T-cell (primary cell): ENCODE measurements at places on chromosomes 3 and 15. TPM values are rescaled to one million over a fixed set of nuclear protein-coding genes. Genes with fewer than 3 reads are reported as not detected.
A peak's percentile ranks its signal among the peaks of the same experiment; 100 is the strongest.

VGLL3 gene
- 0.20 TPM for total RNA-seq

PTH1R gene
- total RNA-seq, result not detected

FBLN2 gene
- 5.7 TPM for total RNA-seq

LXN gene
- total RNA-seq, result 6.7 TPM

SERPINI2 gene
- total RNA-seq, result 0.41 TPM

PFKFB4 gene
- total RNA-seq, result 1.8 TPM

COPG1 gene
- 116 TPM for total RNA-seq

C3orf85 gene
- not detected for total RNA-seq

SPINT1 gene
- 3.7 TPM for total RNA-seq

GRCh38 chr3:150666167-150666566, 37.6 kb downstream of the ERICH6 start:
- peaks cover 3% of the 10 kb centered on the region for H3K27me3 ChIP-seq
- H3K4me3 ChIP-seq, result no peak overlapping the region
- H3K4me1 ChIP-seq, result no peaks in the 10 kb centered on the region
- no peak for DNase-seq
- no peaks in the 10 kb centered on the region for H3K36me3 ChIP-seq
- no peak overlapping the region for H3K27ac ChIP-seq

- H3K27ac ChIP-seq, result peak overlapping the region; percentile 42
- peaks cover 28% of the 10 kb centered on the region for H3K4me1 ChIP-seq
- no peaks in the 10 kb centered on the region for H3K27me3 ChIP-seq
- DNase-seq, result peak; percentile 22
- no peaks in the 10 kb centered on the region for H3K36me3 ChIP-seq
Observed at GRCh38 chr3:156675830-156676767, 1.7 kb downstream of the TIPARP start.

DNA sequence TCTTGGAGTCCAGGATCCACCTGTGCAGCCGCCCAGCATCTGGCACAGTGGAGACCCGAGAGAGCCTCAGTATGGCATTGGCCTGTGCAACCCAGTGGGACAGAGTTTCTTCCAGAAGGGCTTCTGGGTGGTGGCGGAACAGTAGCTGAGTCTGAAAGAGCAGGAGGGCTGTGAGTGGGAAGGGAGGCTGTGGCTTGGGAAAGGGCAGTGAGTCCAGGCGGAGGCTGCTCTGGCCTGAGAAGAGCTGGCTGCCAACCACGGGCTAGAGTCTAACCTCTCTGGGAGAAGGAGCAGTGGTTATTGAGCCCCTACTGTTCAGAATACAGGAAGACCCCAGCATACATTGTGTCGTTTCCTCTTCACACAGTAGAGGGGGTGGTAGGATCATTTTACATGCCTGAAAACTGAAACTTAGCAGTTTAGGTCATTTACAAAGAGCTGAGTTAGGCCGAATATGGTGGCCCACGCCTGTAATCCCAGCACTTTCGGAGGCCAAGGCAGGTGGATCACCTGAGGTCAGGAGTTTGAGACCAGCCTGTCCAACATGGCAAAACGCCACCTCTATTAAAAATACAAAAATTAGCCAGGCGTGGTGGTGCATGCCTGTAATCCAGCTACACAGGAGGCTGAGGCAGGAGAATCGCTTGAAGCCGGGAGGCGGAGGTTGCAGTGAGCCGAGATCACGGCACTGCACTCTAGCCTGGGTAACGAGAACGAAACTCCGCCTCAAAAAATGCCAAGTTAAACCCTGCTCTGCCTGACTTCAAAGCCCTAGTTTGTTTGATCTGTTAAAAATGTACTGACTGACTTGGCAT, 3.2 kb downstream of the AEN start:
- H3K27ac ChIP-seq, result peak overlapping the region; percentile 91
- H3K4me1 ChIP-seq, result peaks cover 86% of the 10 kb centered on the region
- DNase-seq, result peak; percentile 54
- H3K4me3 ChIP-seq, result peak overlapping the region; percentile 27
- H3K36me3 ChIP-seq, result peaks cover 33% of the 10 kb centered on the region

DNA sequence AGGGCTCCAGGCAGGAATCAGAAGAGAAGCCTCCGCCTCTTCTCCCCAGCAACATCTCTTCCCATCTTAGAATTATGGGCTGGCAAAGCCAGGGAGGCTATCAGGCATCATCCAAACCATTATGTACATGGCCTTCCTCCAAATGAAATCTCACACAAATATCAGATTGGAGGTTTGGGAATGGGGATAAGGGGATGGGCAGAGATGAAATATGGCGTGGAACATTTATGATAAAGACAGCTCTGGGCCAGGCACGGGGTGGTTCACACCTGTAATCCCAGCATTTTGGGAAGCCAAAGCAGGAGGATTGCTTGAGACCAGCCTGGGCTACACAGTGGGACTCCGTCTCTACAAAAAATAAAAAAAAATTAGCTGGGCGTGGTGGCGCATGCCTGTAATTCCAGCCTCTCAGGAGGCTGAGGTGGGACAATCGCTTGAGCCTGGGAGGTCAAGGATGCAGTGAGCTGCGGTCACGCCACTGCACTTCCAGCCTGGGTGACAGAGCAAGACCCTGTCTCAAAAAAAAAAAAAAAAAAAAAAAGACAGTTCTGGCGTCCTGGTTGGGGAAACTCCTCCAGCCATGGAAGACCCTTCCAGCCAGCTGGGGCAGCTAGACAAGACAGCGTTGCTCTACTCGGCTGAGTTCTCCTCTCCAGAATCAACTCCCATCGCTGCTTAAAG, 36.6 kb downstream of the CPN2 start:
- H3K4me3 ChIP-seq, result no peak overlapping the region
- H3K36me3 ChIP-seq, result no peaks in the 10 kb centered on the region
- peaks cover 42% of the 10 kb centered on the region for H3K27me3 ChIP-seq
- peaks cover 17% of the 10 kb centered on the region for H3K4me1 ChIP-seq
- DNase-seq, result no peak
- no peak overlapping the region for H3K27ac ChIP-seq

DNA sequence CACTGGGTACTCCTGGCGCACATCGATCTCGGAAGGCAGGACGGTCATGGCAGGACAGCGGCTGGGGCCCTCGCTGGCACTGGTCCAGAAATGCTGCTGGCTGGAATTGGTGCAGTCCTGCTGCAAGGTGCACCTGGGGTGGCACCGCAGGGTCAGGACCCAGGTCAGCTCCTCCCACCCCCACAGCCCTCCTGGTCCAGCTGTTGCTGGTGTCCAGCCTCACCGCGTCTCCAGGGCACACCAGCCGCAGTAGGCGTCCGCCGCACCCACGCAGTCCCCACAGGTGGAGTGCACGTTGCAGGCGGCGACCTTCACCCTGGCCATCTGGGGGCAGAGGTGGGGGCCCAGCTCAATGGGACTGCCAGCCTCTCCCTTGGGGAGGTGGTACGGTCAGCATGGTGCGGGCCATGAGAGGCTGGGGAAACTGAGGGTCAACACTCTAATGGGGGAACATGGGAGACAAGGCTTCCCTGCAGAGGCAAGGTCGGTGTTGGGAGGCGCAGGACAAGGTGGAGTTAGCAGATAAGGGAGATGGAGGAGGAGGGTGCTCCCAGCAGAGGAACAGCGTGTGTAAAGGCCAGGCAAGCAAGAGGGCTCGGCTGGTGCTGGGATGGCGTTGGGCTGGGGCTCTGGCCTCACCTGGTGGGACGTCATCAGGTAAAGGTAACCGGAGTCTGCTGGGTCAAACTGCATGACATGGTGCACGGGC, 20.4 kb downstream of the PLXND1 start:
- DNase-seq, result no peak
- no peak overlapping the region for H3K4me3 ChIP-seq
- peaks cover 3% of the 10 kb centered on the region for H3K4me1 ChIP-seq
- H3K27ac ChIP-seq, result no peak overlapping the region
- H3K27me3 ChIP-seq, result no peaks in the 10 kb centered on the region

DNA sequence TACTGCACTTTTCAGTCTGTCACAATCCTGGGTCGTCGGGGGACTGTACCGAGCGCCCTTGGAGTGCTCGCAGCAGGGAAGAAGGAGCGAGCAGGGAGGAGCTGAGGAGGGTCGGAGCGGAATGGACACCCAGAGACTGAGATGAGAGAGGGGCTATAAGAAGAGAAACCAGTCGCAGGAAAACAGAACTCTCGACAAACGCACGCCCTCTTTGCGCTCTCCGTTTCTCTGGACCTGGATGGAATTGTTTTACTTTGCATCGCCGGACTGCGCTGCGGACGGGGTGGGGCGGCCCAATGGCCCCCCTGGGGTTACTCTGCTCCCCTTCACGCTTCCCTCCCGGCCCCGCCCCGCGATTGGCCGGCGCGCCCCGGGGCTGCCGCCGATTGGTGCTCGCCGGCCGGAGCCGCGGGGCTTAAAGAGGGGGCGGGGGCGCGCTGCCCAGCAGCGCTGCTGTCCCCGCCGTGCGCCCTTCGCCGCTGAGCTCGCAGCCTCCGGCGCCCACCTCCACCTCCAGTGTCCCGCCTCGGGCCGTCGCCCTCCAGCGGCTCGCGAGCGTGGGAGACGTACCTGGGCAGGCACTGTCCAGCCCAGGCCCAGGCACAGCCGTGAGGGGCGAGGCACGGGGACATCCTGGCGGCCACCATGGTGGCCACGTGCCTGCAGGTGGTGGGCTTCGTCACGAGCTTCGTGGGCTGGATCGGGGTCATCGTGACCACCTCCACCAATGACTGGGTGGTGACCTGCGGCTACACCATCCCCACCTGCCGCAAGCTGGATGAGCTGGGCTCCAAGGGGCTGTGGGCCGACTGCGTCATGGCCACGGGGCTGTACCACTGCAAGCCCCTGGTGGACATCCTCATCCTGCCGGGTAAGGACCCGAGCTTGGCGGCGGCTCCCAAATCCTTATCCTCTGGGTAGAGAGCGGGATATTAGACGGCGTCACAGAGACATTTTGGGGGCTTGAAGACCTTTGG, at the start of gene CLDN11:
TSS of gene CLDN11 (plus strand) at position 447 of the 977 bp plus-strand sequence. CDS start at position 646, 199 bp downstream.
- no peak within 1 kb of the TSS for H3K27ac ChIP-seq
- no peaks in the 10 kb centered on the region for H3K36me3 ChIP-seq
- peaks cover 40% of the 10 kb centered on the region for H3K27me3 ChIP-seq
- DNase-seq, result no peak

- peak overlapping the region; percentile 90 for H3K27ac ChIP-seq
- DNase-seq, result peak; percentile 15
- no peak overlapping the region for H3K4me3 ChIP-seq
- peaks cover 16% of the 10 kb centered on the region for H3K4me1 ChIP-seq
Observed at GRCh38 chr3:46097691-46098241, 70.5 kb upstream of the XCR1 start.

- H3K27ac ChIP-seq, result no peak overlapping the region
- no peaks in the 10 kb centered on the region for H3K27me3 ChIP-seq
- H3K36me3 ChIP-seq, result no peaks in the 10 kb centered on the region
- H3K4me1 ChIP-seq, result no peaks in the 10 kb centered on the region
Observed at GRCh38 chr15:67865331-67865730, 25.5 kb upstream of the RNU6-1 start.

DNA sequence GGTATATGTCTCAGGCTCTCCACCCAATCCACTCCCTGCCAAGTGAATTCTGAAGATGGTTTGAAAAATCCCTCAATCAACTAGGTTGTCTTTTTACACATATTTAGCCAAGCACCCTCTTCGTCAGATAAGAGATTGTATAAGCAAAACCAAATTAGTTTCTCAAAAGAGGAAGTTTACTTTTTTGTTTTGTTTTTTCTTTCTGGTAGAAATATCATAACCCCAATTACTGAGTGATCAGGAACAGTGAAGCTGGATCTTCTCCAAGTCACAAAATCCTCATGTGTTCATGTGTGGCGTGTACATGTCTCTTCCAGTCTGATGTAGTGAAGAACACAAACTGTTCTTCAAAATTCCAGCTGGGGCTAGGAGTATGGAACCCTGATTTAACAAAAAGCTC, 180.6 kb downstream of the FOXP1 start:
- H3K4me1 ChIP-seq, result peaks cover 24% of the 10 kb centered on the region
- no peak overlapping the region for H3K27ac ChIP-seq
- H3K27me3 ChIP-seq, result no peaks in the 10 kb centered on the region
- no peaks in the 10 kb centered on the region for H3K36me3 ChIP-seq

GRCh38 chr15:73584699-73585420, 48.3 kb downstream of the NPTN start:
- H3K4me3 ChIP-seq, result no peak overlapping the region
- H3K27me3 ChIP-seq, result no peaks in the 10 kb centered on the region
- peaks cover 71% of the 10 kb centered on the region for H3K36me3 ChIP-seq
- no peak for DNase-seq
- no peaks in the 10 kb centered on the region for H3K4me1 ChIP-seq

- no peaks in the 10 kb centered on the region for H3K27me3 ChIP-seq
- DNase-seq, result no peak
- no peaks in the 10 kb centered on the region for H3K36me3 ChIP-seq
Observed at GRCh38 chr3:144105542-144105941, 133.9 kb downstream of the DIPK2A start.

GRCh38 chr15:57395292-57395691, 19.0 kb downstream of the CGNL1 start:
- no peak overlapping the region for H3K27ac ChIP-seq
- no peaks in the 10 kb centered on the region for H3K27me3 ChIP-seq
- H3K36me3 ChIP-seq, result no peaks in the 10 kb centered on the region
- H3K4me1 ChIP-seq, result no peaks in the 10 kb centered on the region
- no peak for DNase-seq
- H3K4me3 ChIP-seq, result no peak overlapping the region
